ENCODE measurements at places on chromosomes 7 and 10.

DNA sequence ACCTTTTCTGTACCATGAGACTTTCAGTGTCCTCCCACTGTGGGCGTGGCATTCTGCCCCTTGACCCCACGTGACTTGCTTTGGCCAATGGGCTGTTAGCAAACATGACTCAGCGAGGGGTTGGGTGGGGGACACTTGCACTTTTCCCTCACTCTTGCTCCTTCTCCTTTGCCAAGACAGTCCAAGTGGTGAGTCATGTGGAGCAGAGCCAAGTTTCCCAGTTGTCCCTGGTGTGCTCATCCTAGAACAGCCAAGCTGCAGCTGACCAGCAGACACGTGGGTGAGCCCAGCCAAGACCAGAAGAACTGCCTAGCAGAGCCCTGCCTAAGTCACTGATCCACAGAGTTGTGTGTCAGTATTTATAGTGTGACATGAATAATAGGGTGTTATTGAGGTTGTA is 82.8 kb upstream of the CPXM2 start:
- peak; percentile 17 for DNase-seq

GRCh38 chr7:117872561-117873309 is 506 bp downstream of the CTTNBP2 start:
- DNase-seq: peak; percentile 9

DNA sequence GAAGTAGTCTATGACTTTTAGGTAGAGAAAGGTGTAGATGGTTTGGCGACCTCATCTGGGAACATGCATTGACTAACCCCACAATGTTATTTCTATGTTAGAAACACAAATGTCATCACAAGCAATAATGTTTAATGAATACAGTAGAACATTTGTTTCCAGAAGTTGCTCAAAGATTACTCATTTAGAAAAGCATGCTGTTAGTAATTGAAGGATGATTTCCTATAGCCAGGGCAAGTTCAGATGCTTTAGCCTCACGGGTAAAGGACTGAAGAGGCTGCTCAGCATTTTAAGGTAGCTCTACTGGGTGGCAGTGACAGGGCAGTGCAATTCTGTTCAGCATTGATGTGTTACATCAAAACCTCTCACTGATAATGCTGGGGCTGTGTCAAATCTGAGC is 199.3 kb upstream of the FZD1 start:
- peak; percentile 43 for DNase-seq

GRCh38 chr10:23362069-23362830 is 17.7 kb upstream of the C10orf67 start:
- no peak for DNase-seq

GRCh38 chr10:3622845-3623621 is 162.0 kb downstream of the KLF6 start:
- DNase-seq: no peak

DNA sequence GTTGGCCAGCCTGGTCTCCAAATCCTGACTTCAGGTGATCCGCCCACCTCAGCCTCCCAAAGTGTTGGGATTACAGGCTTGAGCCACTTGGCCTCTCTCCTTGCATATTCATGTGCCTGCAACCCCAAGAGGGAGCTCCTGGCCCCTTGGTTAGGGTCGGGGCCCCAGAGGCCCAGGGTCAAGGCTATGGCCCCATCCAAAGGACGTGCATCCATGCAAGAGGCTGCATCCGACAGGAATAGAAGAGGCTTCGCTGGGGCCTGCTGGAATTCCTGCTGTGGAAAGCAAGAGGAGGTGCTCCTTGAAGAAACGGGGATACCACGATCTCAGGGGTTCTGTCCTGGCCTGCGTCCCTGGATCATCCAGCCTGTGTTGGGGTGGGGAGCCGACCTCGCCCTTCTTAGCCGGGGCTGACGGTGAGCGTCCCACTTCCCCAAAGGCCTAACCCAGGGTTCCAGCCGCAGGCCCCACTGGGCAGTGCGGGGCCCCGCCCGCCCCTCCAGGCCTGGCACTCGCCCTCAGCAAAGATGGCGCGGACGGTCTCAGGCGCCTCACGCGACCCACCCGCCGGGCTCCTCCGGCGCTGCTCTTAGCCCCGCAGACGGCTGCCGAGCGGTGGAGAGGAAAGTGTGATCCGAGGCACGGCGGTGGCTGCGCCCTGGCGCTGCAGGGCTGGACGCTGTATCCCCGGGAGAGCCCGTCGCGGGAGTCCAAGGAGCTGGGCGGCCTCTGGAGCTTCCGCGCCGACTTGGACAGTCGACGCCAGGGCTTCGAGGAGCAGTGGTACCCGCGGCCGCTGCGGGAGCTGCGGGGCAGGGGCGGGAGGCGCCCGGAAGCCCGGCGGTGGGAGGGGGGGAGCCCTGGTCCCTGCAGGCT is 54.7 kb downstream of the ZNF727 start:
- DNase-seq: no peak

GRCh38 chr7:73847941-73848723 is 5.8 kb upstream of the METTL27 start:
- DNase-seq: no peak

DNA sequence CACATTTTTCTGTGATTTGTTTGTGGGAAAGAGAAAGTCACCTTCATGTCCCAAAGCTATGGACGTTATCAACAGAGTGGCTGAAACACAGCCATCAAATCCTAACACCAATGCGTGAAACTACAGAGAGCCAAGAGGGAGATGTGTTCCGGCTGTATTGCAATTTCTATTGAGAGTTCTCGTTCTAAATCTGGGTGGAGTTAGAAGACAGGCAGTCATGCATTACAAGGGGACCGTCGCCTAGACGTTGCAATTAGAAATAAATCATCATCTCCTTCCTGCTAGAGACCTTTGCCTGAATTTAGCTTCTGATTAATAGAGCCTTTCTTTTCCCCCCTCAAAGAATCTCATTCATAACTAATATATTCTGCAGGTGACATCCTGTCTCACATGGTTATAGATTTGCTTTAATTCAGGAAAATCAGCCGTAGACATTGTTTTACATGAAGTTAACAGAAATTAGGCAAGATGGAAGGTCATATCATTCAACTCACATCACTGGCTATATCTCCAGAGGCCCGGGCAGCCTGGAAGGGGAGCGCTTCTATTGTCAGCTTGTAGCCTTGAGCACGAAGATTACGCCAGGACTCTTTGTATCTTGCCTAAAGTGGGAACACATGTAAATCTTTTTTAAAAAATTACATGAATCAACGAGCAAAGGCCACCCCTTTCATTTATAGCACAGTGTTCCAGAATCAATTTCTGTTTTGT is 52.6 kb downstream of the HABP2 start:
- DNase-seq: no peak

DNA sequence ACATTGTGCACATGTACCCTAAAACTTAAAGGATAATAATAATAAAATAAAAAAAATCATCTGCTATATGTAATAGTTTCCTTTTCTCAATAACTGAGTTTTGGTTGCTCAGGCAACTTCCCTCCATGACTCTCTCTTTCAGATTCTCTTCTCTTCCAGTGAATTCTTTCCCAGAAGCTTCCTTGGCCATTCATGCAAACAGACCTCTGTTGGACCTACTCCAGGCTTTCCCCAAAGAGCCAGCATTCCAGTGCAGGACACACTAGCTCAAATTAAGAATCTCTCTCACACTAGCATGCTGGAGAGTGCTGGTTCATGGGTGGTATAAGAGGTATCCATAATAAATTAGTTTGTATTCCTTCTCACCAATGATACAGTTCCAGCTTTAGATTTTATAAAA is 31.0 kb upstream of the ZEB1 start:
- DNase-seq: peak; percentile 22

- no peak for DNase-seq
Measured at GRCh38 chr10:12984165-12984747, 17.3 kb downstream of the CCDC3 start.

GRCh38 chr7:99730238-99730810 is 4.7 kb downstream of the CYP3A7 start:
- no peak for DNase-seq

DNA sequence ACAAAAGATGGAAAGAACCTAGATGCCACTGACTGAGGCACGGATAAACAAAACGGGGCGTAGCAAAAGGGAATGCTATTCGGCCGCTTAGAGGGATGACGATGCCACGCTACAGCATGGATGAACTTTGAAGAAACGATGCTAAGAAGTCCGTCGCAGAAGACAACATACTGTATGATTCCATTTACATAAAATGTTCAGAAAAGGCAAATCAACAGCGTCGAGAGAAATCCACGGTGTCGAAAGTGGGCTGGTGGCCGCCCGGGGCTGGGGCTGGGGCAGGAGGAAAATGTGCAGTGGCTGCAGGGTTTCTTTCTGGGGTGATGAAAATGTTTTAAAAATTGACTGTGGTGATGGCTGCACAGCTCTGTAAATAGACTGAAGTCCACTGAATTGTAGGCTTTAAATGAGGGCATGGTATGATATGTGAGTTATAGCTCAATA is 24.1 kb downstream of the GNA12 start:
- DNase-seq: no peak

- DNase-seq: no peak
Measured at GRCh38 chr7:80732630-80733029, 94.2 kb downstream of the CD36 start.

- DNase-seq: no peak
Measured at GRCh38 chr7:101185258-101185839, 5.3 kb upstream of the NAT16 start.

GRCh38 chr10:113576852-113577251 is 24.0 kb downstream of the HABP2 start:
- peak; percentile 51 for DNase-seq

DNA sequence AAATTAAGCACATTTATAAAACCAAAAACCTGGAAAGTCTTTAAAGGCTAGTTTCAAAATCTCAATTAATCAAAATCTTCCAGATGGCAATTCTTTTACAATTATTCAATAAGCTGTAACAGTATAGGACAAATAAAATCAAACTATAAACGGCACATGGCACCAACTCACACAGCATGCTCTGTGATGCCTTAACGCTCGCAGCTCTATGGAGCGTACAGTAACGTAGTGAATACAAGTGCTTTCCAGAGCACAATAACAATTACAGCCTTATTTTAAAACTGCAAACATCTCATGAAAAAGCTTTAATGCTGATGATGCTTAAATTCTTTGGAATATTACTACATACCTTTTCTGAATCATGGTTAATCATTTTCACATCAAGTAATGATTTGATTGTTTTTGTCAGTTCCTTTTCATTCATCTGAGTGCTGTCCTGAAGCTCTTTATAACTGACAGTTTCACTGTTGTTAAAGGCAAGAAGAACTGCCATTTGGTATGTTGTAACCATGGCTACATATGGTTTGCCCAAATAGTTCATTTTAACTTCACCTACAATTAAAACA is 74.2 kb downstream of the CUL2 start:
- no peak for DNase-seq

DNA sequence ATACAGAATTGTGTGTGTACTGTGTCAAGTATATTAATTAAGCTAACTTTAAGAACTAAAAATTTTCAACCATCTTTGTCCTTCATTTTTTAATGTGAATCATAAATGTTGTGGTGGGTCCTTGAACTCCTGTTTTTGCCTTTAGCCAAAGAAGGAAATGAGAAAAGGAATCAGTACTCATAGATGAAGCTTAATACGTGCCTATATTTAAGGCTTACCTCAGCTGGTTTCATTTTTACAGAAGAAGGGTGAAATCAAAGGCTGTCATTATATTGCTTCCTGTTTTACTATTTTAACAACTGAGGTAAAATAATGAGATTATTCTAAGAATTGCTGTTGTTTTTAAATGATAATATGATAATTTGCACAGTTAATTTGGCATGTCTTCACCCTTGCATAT is 6.3 kb upstream of the SNX13 start:
- no peak for DNase-seq

DNA sequence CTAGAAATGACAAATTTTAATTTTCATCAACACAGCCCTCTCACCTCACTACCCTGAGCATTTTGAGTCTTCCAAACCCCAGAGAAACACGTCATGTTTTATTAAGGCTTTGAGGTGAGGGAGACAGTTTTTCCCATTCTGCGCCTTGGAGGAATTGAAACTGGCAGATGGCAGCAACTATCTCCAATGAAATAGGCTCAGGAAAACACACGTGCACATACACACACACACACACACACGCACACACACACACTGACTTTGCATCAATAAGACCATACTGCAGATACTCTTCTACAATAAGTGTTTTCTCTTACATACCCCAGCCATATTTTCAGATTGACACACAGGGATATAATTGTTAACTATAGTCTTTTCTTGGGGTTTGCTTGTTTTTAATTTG is 3.2 kb upstream of the SFTPA2 start:
- no peak for DNase-seq

- DNase-seq: no peak
Measured at GRCh38 chr10:61391281-61391680, 61.9 kb downstream of the TMEM26 start.

DNA sequence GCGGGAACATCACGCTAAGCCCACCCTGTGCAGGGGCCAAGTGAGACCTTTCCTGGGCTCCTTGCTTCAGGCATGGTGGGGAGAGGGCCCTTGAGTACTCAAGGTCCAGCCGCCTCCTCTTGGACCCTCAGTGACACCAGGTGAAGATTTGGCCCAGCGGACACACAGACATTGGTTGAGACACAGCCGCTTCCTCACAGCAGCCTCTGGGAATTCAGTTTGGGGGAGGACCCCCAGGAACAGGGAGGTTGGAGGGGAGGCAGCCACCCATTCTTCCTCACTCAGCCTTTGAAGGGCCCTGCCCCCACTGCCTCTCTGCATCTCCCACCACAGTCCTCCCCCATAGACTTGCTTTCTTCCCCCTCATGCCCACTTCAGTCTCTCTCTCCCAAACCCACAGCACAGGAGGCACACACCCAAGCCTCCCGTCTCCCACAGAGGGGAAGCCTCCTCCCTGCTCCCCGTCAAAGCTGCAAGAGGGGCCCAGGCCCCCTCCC is 31.9 kb downstream of the ANXA8 start:
- peak; percentile 7 for DNase-seq

- no peak for DNase-seq
Measured at GRCh38 chr10:11345224-11346054, 266.0 kb downstream of the USP6NL start.

GRCh38 chr10:45625879-45626278 is 46.7 kb downstream of the ZFAND4 start:
- DNase-seq: no peak

- DNase-seq: no peak
Measured at GRCh38 chr10:110788620-110789385, 82.9 kb upstream of the PDCD4 start.

GRCh38 chr7:23685731-23686130 is 5.7 kb downstream of the FAM221A start:
- no peak for DNase-seq

GRCh38 chr7:124196519-124196918 is 163.7 kb upstream of the TMEM229A start:
- no peak for DNase-seq

DNA sequence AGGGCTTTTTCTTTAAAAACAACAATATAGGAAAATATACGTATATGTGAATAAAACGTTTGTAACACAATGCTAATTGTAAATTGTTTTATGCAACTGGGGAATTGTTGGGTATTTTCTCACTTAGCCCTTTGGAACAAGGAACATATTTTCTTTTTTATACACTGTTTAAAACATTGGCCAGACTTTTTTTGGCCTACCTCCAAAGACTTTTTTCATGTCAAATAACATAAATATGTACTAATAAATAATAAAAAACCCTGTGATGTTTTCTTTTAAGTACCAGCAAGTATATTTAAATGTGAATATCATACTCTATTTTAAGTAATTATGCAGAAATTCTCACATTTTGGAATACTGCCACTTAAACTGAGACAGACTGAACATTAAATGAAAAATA is 15.7 kb downstream of the TMEM106B start:
- no peak for DNase-seq

GRCh38 chr7:21106296-21106732 is 319.6 kb upstream of the SP8 start:
- no peak for DNase-seq
